ENCODE measurements at places on chromosomes 7 and 10.

GRCh38 chr7:24963218-24963617 lies 16.8 kb downstream of the OSBPL3 start:
- no peak for DNase-seq

GRCh38 chr10:102408728-102409603 lies 9.6 kb downstream of the PSD start:
- no peak for DNase-seq

GRCh38 chr10:130636313-130636930 lies 500.2 kb downstream of the GLRX3 start:
- no peak for DNase-seq

- no peak for DNase-seq
These were observed 29.4 kb downstream of the WDR86 start for GRCh38 chr7:151380199-151381097.

DNA sequence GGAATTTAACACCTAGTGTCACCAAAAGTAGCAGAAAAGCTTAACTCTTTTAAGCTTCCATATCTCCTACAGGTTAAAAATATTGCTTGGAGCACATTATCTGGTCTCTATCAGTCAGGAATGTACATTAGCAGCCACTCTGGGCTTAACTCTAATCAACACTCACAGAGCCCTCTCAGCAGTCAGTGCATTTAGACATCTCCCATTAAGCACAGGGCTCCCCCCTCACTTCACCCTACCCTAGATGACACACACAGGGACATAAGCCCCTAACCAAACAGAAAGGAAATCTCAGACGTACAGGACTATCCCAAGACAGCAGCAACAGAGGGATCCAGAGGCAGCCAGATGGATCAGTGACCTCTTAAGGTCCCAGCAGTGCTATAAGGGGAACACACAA lies 26.4 kb downstream of the FBXW4 start:
- no peak for DNase-seq

All from vagina (tissue), 2 donors.